ENCODE measurements at places on chromosomes 6 and 20.

GRCh38 chr6:142384519-142385254, 82.9 kb downstream of the ADGRG6 start:
- no peak for DNase-seq

- DNase-seq = no peak
Observed at GRCh38 chr6:111624401-111625098, 18.9 kb upstream of the TRAF3IP2 start.

DNA sequence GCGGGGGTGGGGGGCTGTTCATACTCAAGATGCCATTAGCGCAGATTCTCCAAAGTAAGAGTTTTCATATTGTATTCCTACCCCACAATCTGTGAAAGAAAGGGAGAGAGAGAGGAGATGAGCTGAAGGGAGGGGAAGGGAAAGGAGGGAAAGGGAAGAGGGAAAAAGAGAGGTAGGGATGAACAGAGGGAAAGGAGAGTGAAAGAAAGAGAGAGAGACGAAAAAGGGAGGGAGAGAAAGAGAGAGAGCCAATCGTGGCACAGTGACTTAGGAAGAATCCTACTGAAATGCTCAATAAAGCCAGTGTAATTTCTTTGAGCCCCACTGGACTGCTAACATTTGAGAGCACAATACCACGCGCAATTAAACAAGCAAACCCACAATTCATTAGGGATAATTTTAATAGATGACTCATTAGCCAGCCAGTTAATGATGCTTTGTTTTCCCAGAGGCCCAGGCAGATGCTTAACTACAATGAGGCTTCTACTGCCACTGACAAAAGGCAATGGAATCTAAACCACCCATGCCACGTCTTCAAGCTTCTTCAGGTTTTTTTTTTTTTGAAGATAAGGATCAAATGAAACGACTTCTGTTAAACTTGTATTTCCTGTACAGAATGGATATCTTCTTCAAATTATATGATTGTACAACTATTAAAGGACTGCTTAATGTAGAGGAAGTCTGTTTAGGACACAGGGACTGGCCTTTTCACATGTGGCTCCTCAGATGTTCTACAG, 306.8 kb downstream of the FOXC1 start:
- DNase-seq = no peak

GRCh38 chr6:130216620-130217019, 6.1 kb downstream of the SAMD3 start:
- no peak for DNase-seq

DNA sequence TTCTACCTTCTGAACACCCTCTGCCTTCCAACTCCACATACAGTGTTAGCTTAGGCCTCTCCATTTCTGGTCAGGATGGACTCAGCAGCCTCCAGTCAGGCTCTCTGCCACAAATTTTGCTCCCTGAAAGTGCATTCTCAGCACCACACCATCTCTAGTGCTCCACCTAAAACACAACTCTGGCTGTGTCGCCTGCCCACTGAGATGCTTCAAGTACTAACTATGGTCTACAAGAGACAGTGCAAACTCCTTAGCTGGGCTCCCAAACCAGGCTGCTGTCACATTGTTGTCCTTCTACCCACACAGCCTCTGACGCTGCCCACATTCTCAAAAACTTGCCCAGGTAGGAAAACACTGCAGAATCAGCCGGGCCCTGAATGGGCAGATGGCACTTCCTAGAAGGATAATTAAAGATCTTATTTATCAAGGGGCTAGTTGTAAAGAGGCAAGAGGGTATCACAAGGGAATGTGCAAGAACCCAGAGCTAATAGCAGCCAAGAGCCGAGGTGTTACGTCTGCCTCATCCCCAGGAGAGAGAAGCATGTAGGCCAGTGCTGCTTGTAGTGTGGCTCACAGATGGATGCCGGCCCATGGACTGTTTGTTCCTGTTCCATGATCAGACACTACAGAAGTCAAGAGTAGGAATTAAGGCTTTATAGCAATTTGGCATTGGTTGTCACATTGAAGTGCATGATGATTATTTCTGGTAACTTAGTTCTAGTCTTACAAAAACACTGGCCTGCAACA, 189.7 kb downstream of the LRFN2 start:
- DNase-seq = peak; percentile 12

DNA sequence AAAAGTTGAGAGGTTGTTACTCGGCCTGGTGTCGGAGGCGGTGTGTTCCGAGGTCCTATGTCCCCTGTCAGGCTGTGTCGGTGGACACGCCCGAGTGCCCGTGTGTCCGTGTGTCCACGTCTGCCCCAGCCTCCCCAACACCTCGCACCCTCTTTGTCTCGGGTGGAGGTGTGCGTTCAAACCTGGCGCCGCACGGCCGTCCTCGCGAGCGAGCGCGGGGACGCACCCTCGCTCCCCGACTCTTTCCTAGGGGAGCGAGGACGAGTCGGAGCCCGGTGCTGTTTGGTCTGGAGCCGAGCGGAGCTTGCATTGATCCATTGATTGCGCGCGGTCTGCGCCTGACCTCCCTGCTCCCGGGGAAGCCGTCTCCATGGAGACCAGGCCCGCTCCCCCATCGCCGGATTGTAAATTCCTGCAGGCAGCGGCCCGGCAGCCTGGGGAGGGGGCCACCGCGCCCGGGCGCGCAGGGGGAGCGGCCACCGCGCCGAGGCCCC, 411 bp upstream of the SCUBE3 start:
- no peak for DNase-seq

DNA sequence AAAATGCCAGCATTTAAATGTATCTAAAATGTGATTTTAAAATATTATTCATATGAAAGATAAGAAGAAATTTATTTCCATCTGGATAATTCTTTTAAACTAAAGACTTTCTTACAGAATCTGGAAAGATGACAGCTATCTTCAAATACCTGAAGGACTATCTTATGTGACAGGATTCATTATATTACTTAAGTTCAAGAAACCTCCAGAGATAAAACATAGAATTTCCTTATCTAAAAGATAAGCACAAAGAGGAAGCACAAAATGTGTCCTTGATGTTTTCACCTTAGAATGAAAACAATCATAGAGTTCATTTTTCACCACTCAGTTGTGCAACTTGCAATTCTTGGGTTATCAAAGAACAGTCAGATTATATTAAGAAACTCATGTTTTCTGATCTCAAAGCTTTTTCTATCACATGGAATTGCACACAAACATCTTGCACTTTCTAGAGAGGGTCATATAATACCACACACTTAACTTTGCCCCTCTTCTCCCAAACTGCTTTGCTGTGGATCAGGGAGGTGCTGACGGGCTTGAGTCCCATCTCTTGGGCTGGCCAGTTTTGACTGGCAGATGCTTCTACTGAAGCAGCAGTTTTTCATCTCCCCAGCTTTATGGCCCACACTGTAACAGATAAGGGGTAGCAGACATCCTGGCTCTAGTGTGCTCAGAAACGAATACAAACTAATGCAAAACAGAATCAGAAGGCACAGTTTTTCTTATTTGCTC, 467.4 kb downstream of the CDC5L start:
- DNase-seq = no peak

GRCh38 chr20:33568378-33568777, 78.5 kb downstream of the CBFA2T2 start:
- peak; percentile 65 for DNase-seq

- DNase-seq = peak; percentile 60
Observed at GRCh38 chr6:31734821-31735406, 1.4 kb downstream of the CLIC1 start.

- no peak for DNase-seq
Observed at GRCh38 chr6:111988926-111989325, 65.0 kb upstream of the CCN6 start.

DNA sequence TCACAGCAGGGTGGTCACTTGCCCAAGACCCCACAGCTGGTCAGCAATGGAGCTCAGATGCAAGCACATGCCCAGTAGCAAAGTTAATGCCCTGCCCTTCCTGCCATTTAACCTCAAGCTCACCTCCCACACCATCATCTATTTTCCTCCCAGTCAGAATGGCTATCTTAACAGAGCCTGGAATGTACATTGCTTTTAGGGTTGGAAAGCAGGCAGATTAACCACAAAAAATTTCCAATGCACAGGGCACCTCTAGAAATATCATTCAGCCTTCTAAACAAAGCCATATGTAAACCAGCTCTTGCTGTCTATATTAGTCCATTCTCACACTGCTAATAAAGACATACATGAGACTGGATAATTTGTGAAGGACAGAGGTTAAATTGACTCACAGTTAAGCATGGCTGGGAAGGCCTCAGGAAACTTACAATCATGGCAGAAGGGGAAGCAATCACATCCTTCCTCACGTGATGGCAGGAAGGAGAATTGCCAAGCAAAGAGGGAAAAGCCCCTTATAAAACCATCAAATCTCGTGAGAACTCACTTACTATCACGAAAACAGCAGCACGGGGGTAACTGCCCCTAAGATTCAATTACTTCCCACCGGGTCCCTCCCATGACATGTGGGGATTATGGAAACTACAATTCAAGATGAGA, 106.9 kb downstream of the FYN start:
- DNase-seq = no peak

- DNase-seq = peak; percentile 89
Observed at GRCh38 chr6:27502508-27503435, 29.9 kb upstream of the ZNF184 start.

Measured in RPMI8226 (cell line).